Left lobe of liver (tissue), 2 donors: ENCODE measurements at places on chromosomes 11 and 22. TPM values are rescaled to one million over a fixed set of nuclear protein-coding genes. Genes with fewer than 3 reads are reported as not detected.
A peak's percentile ranks its signal among the peaks of the same experiment; 100 is the strongest.

OR2D2 gene
- total RNA-seq, result not detected

DNA sequence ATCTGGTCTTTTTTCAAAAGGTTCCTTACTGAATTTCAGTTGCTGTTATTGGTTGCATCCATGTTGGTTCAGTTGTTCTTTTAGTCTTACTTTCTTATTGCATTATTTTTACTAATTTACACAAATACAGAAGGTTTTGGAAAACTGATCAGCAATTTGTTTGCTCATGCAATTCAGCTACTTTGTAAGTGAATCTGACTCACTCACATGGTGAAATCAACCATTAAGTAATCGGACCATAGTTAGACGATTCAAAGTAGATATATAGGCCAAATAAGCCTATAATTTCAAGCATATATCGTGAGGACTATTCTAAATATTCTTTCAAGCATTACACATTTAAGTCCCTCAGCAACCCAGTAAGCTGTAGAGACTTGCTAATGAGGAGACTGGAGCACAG lies 41.7 kb downstream of the CCDC83 start:
- no peak for DNase-seq

GRCh38 chr11:67373648-67374570 lies 511 bp upstream of the CLCF1 start:
- DNase-seq, result peak; percentile 77

SHANK3 gene
- 22.8 TPM for total RNA-seq

DNA sequence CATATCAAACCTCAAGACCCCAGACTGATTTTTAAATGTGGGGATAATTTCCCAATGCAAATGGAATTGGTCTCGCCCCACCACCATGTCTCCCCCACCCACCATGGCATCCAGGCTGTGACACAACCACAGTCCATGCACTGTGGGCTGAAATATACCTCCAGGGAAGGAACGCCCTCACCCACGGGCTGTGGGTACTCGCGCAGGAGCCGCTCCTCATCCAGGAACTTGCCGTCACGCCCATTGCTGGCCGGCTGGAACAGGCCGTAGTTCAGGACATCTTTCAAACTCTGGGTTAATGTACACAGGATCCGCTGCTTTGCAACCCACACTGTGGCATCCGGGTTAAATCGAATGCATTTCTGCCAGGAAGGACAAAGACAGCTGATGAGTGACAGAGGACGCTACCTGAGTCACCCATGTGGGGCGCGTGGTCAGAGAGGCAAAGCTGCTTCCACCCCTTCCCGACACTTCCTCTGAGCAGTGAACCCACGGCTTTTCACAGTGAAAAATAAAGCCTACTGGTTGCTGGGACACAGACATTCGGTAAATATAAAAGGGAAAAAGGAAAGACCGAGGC lies 133.6 kb downstream of the SHANK2 start:
- no peak for DNase-seq

- DNase-seq, result no peak
These were observed 504.3 kb downstream of the FAM181B start for GRCh38 chr11:82229341-82229740.

IFITM2 gene
- 354 TPM for total RNA-seq

DNA sequence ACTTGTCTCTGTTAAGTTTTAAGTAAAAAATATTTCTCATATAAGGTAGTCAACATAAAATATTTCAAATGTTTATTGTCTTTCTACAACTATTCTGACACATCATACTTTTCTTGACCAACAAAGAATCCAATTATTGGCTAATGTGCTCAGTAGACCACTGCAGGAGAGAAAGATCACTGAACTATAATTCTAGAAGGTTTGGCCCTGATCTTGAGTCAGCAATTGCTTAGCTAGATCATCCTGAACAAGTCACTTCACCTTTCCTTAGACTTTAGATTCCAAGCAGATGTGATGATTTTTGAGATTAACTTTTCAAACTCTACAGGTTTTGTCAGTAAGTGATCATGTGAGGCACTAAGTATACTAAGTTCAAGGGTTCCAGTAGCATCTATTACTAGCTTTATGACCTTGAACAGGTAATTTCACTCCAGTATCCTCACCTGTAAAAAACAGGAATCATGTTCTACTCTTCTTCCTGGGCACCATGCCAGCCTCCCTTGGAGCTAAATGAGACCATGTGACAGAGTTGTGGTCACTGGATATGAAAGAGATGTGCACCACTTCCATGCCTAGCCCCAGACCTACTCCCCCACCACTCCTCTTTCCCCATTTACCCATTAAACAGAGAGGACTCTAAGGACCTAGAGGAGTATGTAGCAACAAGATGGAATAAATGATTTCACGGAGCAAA lies 17.3 kb downstream of the PGM2L1 start:
- no peak for DNase-seq

CARD16 gene
- total RNA-seq, result 3.9 TPM

APOL4 gene
- total RNA-seq, result 0.60 TPM

DNA sequence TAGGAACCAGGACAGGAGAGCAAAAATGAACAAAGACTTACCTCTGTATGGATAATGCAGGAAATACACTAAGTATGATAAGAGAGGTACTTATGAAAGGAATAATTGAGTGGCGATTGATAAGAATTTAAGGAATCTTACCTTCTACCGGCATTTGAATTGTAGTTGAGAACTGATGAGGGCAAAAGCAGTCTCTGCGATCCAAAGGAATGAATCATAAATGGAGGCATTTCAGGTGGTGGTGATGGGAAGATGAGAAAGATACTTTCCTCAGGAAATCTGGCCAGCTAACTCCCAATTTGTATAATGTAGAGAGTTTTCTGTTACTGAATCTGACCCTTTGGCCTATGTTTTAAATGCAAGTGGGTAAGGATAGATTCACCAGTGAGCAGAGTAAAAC lies 71.9 kb upstream of the C11orf87 start:
- no peak for DNase-seq

DNA sequence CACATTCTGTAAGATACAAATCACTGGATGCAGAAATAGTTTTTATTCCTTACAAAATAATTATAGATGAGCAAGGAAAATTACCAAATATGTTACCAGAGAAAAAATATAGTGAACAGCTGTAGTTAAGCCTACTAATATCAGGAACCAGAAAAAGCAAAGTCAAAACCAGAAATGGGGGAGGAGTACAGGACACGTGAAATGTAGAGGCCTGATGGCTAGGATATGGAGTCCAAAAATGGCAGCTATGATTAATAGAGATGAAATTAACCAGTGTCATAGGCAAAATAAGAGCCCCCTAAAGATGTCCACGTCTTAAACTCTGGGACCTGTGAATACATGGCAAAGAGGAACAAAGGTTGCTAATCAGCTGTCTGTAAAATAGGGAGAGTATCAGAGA lies 34.1 kb downstream of the MRE11 start:
- no peak for DNase-seq

CLCF1 gene
- total RNA-seq, result 0.43 TPM

CD3D gene
- total RNA-seq, result 1.6 TPM

GRCh38 chr11:69444381-69445130 lies 36.9 kb upstream of the LINC01488 start:
- DNase-seq, result no peak

DEFB131B gene
- total RNA-seq, result not detected

- DNase-seq, result no peak
These were observed 5.2 kb downstream of the FXYD2 start for GRCh38 chr11:117819096-117820040.

IRAG1 gene
- 0.53 TPM for total RNA-seq
